ENCODE measurements at places on chromosomes 2 and 18. TPM values are rescaled to one million over a fixed set of nuclear protein-coding genes. Genes with fewer than 3 reads are reported as not detected.

DNA sequence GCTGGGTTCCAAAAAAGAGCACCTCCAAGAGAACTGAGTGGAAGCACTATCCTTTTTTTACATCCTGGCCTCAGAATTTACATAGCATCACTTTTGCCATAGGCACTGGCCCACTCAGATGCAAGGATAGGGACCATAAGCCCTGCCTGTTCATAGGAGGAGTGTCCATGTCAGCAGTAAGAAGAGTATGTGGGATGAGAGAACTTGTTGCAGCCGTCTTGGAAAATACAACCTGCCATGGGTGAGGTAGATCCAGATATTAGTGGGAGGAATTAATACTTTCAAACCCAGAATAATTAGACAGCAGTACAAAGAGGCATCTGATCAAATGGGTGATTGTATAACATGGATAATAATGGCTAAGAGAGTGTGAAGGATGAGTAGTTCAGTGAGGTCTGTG, 110.7 kb upstream of the CELF4 start:
- H3K27me3 ChIP-seq = no peaks in the 10 kb centered on the region
- DNase-seq = no peak
- no peaks in the 10 kb centered on the region for H3K4me1 ChIP-seq
- H3K4me3 ChIP-seq = no peak overlapping the region

DNA sequence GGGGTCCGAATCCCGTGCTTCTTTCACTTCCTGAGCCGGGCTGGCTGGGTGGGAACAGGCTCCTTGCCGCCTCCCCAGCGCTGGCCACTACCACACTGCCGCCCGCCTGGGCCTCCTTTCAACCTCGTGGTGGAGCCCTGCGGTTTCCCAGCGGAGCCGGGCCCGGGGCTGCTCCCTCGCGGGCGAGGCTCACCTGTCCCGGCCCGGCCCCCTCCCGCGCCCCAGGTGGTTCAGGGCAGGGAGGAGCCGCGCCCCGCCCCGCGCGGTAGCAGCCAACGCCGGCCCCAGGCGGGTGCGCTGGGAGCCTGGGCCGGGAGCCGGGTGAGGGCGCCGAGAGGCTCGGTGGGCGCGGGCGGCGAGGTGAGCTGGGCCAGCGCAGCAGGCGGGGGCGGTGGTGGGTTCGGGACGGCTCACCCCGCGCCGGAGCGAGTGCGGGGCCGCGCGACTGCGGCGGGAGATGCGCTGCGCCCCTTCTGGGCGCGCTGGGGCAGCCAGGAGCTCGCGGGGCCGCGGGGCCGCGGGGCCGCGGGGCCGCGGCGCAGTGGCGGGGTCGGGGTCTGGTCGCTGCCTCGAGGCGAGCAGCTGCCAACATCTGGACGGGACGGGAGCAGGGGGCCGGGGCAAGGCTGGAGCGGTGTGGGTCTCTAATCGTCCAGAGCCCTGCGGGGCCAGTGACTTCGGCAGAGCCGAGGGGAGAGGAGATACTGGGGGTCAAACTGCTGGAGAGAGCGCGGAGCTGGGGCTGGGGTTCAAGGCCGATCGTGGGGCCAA, at the start of gene LYPD6B:
LYPD6B (plus strand) TSS at position 258 of the 771 bp plus-strand sequence. CDS start 92,250 bp downstream, outside the sequence.
- no peaks in the 10 kb centered on the region for H3K27me3 ChIP-seq
- no peak for DNase-seq
- H3K4me3 ChIP-seq = peak within 1 kb of the TSS; percentile 49
- no peak within 1 kb of the TSS for H3K27ac ChIP-seq
- H3K4me1 ChIP-seq = no peaks in the 10 kb centered on the region

DNA sequence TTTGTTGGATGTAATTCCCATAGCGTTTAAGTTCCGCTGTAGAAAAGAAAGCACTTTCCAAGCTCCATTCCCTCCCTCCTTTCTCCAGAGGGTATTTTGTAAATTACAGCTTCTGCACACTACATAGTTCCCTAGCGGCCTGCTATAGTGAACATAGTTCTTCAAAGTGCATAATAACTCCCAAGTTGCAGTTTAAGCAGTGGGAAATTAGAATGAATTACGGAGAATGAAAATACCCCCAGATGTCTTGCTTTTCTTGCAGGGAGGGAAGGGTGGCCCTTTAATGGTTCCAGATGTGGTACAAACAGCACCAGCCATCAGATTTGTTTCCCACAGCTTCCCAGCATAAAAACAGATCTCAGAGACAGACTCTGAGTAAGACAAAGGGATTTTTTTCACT, 893.9 kb downstream of the SUCLG1 start:
- DNase-seq = no peak
- no peaks in the 10 kb centered on the region for H3K4me1 ChIP-seq
- H3K4me3 ChIP-seq = no peak overlapping the region
- no peaks in the 10 kb centered on the region for H3K36me3 ChIP-seq

DNA sequence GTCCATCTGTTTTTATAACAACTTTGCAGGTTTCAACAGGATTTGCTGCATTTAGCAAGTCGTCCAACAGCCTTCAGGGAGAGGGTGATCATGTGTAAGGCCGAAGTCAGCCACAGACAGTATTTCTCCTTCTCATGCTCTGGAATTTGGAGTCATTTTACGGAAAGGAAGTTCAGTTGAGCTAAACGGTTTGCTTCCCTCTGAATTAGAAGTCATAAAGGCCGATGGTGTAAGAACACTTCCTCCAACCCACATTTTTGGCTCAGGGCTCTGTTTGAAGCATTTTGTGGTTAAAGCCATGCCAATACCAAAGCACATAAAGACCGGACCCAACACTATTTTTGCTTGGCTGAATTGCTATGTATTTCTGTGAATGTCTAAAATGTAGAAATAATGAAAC, 129.5 kb downstream of the TMEM182 start:
- no peak for DNase-seq
- no peaks in the 10 kb centered on the region for H3K27me3 ChIP-seq
- no peaks in the 10 kb centered on the region for H3K4me1 ChIP-seq
- no peak overlapping the region for H3K4me3 ChIP-seq
- H3K27ac ChIP-seq = no peak overlapping the region

GRCh38 chr2:54805255-54805654, 81.8 kb downstream of the EML6 start:
- H3K27me3 ChIP-seq = no peaks in the 10 kb centered on the region
- H3K4me1 ChIP-seq = peaks cover 6% of the 10 kb centered on the region
- no peak overlapping the region for H3K27ac ChIP-seq
- H3K36me3 ChIP-seq = no peaks in the 10 kb centered on the region
- DNase-seq = no peak

DNA sequence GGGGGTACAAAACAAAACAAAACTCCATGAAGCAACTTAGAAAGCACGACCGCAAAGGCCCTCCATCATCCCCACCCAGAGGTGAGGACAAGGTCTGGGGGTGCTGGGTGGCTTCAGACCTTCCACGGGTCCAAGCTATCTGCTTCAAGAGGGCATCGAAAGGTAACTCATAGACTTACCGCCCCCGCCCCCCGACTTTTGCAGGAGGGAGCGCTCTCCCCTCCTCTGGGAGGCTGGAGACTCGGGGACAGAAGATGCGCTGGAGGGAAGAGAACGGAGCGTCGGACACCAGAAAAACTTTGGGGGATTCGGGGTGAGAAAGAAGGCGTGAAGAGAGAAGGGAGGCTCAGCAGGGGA, 300 bp upstream of the STON1 start:
- DNase-seq = no peak
- H3K27ac ChIP-seq = peak overlapping the region; percentile 54
- peaks cover 14% of the 10 kb centered on the region for H3K4me1 ChIP-seq
- peak overlapping the region; percentile 96 for H3K4me3 ChIP-seq
- no peaks in the 10 kb centered on the region for H3K27me3 ChIP-seq

Gene DES
- total RNA-seq = 302 TPM

Gene RNF25
- total RNA-seq = 19.0 TPM

Gene IGFBP5
- 2,105 TPM for total RNA-seq

Gene TANC1
- total RNA-seq = 86.1 TPM

All from thoracic aorta (tissue), 2 donors.